ENCODE measurements at places on chromosomes 7 and 10.

- no peak for DNase-seq
Measured at GRCh38 chr10:7267142-7267541, 143.7 kb downstream of the SFMBT2 start.

DNA sequence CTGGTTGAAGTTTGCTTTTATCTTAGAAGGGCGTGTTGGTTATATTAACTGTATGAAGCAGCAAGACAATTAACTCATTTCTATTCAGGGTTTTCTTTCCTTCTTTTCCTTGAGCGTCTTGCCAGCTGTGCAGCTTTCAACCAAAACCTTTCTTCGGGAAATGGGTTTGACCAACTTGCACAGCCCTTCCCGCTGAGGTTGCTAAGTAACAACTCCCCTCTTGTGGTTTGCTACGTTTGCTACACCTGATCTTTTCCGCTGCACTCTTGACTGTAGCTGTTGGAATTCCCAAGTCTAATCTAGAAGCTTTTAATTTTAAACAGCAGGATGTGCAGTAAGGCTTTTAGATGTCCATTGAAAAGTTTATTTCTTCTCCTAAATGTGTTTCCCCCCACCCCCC lies 116.9 kb downstream of the CDCA7L start:
- DNase-seq = no peak

GRCh38 chr7:35728412-35729060 lies 33.6 kb upstream of the HERPUD2 start:
- DNase-seq = no peak

GRCh38 chr7:70259502-70259901 lies 661.2 kb downstream of the AUTS2 start:
- no peak for DNase-seq

- no peak for DNase-seq
Measured at GRCh38 chr10:102235598-102235920, 5.8 kb downstream of the PITX3 start.

DNA sequence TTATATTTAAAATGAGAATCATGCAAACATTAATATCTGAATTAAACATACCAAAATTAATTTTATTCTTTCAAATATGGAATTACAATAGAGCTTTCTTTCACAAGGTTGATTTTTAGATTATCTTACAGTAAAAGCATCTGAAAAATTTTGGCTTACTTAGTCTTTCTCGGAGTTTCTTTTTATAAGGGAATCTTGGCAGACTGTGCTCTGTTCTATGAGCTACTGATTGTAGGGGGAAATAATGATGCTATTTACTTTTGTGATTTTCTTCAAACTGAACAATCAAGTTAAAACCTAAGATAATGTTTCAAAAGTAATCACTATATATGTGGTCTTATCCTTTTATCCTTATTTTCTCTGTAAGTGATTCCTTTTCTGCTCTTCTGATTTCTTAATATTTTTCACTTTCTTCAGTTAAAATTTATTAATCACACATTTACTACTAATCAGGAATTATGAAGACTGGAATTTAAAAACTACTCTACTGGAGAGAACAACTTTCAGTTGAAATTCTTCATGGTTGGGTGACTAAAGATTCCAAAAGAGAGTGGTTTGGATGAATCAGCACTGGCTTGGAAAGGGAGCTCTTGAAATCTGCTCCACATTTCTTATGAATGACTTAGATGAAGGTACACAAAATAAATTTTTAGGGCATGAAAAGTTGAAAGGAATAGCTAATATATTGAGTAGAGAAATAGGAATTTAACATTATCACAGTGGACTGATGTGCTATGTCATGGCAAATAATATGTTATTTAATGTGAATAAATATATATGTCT lies 103.9 kb downstream of the PPP1R9A start:
- no peak for DNase-seq
